ENCODE measurements at places on chromosomes 11 and 22. TPM values are rescaled to one million over a fixed set of nuclear protein-coding genes. Genes with fewer than 3 reads are reported as not detected.

DNA sequence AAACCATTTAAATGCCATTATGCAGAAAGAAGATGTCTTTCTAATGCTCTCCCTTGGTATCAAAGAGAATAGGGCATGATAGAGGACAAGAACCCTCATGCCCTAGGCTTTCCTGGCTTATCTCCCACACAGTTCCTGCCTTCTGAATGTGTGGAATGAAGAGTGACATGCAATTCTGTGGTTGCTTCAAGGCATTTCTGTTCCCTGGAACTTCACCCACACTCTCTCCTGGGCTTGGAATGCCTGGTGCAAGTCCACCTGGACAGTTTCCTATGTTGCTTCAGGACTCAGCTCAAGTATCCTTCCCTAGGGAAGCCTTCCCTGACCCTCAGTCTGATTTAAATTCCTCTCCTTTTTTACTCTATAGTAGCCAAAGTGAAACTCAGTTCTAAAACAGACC lies 53.8 kb upstream of the DRD2 start:
- DNase-seq: no peak

DNA sequence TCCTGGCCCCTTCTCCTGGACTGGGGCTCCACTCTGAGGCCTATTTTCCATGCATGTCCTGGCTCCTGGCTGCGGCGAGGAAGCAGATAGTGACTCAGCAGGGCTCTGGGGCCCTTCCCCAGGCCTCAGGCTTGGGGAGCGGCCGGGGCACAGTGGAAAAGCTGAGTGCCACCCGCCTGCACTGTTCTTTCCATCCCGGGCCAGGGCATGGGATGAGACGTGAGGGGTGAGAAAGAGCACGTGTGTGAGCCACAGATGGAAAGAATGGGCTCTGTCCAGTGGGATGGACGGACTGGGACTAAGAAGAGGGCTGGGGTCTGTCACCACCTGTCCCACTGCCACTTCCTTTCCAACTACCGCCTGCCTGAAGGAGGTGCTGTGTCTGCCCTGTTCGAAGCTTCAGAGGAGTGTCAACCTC lies 12.8 kb downstream of the SLC37A2 start:
- no peak for DNase-seq

DNA sequence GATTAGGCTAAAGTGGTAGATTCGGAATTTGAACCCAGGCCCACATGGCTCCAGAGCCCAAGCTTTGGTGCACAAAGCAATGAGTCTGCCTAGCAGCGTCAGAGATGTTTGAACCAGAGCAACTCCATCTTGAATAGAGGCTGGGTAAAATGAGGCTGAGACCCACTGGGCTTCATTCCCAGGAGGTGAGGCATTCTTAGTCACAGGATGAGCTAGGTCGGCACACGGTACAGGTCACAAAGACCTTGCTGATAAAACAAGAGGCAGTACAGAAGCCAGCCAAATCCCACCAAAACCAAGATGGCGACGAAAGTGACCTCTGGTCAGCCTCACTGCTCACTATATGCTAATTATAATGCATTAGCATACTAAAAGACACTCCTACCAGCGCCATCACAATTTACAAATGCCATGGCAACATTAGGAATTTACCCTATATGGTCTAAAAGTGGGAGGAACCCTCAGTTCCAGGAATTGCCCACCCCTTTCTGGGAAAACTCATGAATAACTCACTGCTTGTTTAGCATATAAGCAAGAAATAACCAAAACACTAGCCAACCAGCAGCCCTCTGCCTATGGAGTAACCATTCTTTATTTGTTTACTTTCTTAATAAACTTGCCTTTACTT lies 40.3 kb upstream of the DAGLA start:
- DNase-seq: no peak

- DNase-seq: no peak
Measured at GRCh38 chr11:46681814-46682213, 18.6 kb downstream of the ARHGAP1 start.

Gene SLC15A3
- 0.90 TPM for polyA plus RNA-seq
